ENCODE measurements at places on chromosomes 4 and X.

DNA sequence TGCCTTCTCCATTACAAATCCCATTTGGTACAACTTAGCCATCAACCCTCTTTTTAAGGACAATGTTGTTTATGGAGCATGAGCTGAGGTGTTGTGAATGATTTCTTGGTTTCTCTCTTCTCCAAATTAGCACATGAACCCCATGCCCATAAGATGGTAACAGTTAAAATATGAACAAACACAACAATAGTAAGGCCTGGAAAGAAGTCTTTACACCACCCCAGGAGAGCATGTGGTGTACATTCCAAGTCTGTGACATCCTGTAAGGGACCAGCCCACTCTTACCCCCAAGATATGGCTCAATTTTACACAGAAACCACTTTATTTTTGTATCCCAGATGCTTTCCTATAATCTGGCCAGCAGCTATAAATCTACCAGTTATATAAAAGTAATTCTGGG is 226.1 kb downstream of the COX18 start:
- no peak for DNase-seq

GRCh38 chr4:1795299-1796195 is 2.5 kb downstream of the FGFR3 start:
- DNase-seq, result no peak

DNA sequence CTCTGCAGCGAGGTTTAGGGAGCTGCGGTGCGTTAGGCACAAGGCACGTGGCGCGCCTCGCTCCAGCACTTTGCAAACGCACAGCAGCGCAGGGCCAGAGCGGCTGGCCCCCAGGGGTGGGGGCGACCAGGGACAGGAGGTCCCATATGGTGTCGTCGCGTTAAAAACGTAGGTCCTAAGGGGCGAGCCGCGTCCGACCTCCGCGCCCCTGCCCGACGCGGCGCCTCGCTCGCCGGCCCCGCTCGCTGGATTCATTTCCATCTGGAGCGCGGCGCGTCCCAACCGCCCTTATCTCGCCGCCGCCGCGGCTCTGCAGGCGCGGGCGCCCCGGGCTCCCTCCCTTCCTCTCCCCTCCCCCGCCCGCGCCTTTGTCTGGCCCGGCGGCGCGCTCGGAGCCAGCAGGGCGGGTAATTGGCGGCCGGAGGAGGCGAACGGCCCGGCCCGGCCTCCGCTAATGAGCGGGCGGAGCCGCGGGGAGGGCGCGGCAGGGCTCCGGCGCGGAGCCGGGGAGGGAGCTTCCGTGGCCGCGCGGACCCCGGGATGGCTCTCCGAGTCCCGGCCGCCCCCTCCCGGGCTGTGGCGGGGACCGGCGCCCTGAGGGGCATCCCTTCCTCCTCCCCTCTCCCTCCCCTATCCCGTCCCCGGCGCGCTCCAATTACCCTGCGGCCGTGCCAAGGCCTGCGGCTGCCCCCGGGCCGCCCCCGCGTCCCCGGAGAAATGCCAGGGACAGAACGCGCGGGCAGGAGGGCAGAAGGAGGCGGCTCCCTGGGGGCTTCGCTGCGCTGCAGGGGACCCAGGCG is 409.0 kb downstream of the BCOR start:
- peak; percentile 2 for DNase-seq

DNA sequence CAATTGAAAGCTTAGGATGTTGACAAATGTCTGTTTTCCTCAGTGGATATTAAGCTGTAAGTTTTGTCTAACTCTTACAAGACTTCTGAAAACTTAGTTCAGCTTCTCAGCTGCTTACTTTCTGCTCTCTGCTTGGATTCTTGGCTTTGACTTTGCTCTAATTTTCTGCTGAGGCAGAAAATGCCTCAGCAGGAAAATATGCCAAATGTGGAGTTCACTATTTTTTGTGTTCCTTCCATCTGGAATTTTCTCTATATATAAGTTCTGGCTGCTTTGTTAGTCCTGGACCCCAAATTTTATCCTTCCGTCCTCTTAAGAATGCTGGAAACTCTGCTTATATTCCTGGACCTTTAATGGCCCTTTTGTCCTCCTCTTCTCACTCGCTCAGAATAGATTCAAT is 352.6 kb upstream of the NWD2 start:
- DNase-seq, result no peak

DNA sequence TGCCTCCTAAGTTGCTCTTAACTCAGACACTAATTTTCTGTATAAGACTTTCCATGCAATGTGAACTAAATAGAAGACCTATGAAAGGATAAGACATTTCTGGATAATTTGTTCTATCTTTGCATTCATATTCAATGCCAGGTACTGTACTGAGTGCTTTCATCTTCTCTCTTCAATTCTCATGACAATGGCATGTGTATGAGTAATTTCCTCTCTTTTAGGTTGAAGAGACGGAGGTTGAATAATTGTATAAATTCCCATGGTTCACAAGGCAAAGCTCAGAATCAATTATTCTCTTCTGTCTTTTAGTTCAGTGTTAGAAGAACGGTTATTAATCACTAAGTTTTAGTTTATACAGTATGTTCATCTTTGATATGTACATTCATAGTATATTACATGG is 29.3 kb upstream of the CFAP299 start:
- DNase-seq, result no peak

DNA sequence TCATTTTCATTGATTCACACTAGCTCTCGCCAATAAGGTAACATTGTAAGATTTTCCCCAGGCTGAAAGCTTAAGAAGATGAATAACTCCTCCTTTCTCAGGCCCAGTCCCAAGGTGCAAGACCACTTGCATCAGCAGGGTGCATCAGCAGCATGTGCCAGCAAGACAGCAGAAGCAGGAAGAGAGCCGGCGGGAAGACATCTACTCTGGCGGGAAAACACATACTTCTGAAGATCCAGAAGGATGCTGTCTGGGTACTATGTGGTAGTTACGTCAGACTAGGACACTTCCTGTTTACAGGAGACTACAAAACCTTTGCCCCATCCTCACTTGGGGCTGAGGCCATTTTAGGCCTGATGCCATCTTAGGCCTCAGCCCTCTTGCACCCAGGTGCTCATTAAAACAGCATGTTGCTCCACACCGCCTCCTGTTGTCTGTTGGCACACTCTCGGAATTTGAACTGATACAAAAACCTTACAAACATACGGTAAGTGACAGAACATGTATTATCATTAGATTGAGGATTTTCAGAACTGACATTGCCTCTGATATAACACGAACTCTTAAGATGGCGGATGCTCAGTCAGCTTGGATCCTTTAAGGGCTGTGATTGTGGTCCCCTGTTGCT is 886.5 kb upstream of the EPHA5 start:
- no peak for DNase-seq

DNA sequence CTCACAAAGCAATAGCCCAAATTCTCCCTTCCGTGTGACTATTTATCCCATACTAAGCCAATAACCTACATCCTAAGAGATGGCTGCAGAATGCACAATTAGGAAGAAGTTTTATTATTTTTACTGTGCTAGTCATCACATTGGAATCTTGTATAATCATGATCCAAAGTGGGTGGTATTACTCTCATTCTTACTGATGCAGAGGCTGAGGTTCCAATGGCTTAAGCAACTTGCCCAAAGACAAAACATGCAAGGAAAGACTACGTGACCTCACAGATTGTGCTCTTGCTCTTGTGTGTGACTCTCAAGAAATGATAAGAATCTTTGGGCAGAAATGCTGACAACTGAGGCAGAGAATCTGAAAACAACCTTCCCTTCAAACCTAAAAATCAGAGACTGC is 212.2 kb downstream of the LDB2 start:
- DNase-seq, result no peak

- DNase-seq, result no peak
These were observed 41.6 kb upstream of the UGT2B7 start for GRCh38 chr4:69054578-69055200.

- DNase-seq, result no peak
These were observed 134.5 kb upstream of the IL15 start for GRCh38 chr4:141501931-141502330.
